ENCODE measurements at places on chromosomes 2 and 18. TPM values are rescaled to one million over a fixed set of nuclear protein-coding genes. Genes with fewer than 3 reads are reported as not detected.

GRCh38 chr2:193549661-193550060 is 1354.9 kb upstream of the TMEFF2 start:
- no peaks in the 10 kb centered on the region for H3K36me3 ChIP-seq
- no peaks in the 10 kb centered on the region for H3K4me1 ChIP-seq
- no peaks in the 10 kb centered on the region for H3K27me3 ChIP-seq
- DNase-seq: no peak
- no peak overlapping the region for H3K4me3 ChIP-seq

DNA sequence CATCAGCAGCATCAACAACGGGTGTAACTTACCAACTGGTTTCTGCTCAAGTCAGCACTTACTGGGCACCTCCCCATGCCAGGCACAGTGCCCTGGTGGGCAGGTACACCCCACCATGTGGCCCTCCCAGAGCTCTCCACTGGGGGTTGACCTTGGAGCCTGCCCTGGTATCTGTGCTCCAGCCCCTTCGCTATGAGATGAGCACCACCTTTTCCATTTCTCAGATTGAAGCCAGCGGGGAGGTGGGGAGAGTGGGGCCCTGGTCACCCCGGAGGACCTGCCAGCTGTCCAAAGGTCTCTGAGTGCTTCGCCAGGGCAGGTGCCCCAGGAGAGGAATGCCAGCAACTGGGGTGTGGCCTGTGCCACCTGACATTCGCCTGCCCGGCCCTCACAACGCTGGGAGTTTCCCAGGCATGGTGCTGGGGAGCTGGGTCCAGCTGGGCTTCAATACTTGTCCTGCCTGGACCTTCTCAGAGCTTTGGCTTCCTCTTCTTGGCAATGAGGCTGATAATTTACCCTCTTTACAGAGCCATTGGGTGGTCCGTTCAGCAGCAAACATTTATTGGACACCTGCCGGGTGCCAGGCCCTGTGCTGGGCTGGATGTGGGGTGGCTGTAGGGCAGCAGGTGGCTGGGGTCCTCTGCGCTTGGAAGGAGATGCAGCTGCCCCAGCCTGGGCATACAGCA is 5.9 kb upstream of the ZAP70 start:
- H3K36me3 ChIP-seq: no peaks in the 10 kb centered on the region
- H3K4me1 ChIP-seq: peaks cover 10% of the 10 kb centered on the region

DNA sequence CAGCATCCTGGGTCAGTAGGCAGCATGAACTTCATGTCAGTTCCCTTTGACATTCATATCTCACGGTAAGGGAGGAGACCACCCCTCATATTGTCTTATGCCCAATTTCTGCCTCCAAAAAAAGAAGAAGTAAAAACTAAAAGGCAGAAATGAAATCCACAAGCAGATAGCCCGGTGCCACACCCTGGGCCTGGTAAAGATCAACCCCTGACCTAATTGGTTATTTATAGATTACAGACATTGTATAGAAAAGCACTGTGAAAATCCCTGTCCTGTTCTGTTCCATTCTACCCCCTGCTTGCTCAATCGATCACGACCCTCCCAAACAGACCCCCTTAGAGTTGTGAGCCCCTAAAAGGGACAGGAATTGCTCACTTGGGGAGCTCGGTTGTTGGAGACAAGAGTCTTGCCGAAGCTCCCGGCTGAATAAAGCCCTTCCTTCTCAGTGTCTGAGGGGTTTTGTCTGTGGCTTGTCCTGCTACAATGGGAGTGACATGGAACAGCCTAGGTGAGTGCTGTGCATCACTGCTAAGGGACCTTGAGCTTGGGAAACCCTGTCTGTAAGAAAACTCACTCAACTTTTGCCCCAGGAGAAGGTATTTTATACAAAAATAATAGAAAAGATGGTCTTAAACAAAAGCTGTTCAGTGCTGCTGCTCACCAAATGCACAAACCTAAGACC is 11.1 kb downstream of the NDUFV2 start:
- DNase-seq: no peak
- no peak overlapping the region for H3K4me3 ChIP-seq
- no peaks in the 10 kb centered on the region for H3K27me3 ChIP-seq
- H3K27ac ChIP-seq: no peak overlapping the region
- H3K36me3 ChIP-seq: peaks cover 23% of the 10 kb centered on the region
- H3K4me1 ChIP-seq: peaks cover 73% of the 10 kb centered on the region

GRCh38 chr18:63591725-63592124 is 4.6 kb downstream of the SERPINB13 start:
- H3K4me1 ChIP-seq: no peaks in the 10 kb centered on the region
- H3K4me3 ChIP-seq: no peak overlapping the region
- H3K27me3 ChIP-seq: no peaks in the 10 kb centered on the region

- no peak overlapping the region for H3K27ac ChIP-seq
- no peaks in the 10 kb centered on the region for H3K4me1 ChIP-seq
- no peak for DNase-seq
- H3K4me3 ChIP-seq: no peak overlapping the region
- H3K36me3 ChIP-seq: no peaks in the 10 kb centered on the region
These were observed 122.3 kb downstream of the MBD2 start for GRCh38 chr18:54102123-54102522.

GRCh38 chr2:43083710-43084698 is 142.4 kb downstream of the ZFP36L2 start:
- H3K36me3 ChIP-seq: no peaks in the 10 kb centered on the region
- no peak overlapping the region for H3K27ac ChIP-seq
- DNase-seq: no peak
- H3K4me1 ChIP-seq: peaks cover 61% of the 10 kb centered on the region
- no peak overlapping the region for H3K4me3 ChIP-seq

GRCh38 chr2:33426666-33427231 is 49.7 kb upstream of the RASGRP3 start:
- H3K27ac ChIP-seq: no peak overlapping the region
- peak; percentile 23 for DNase-seq
- H3K4me1 ChIP-seq: no peaks in the 10 kb centered on the region
- H3K36me3 ChIP-seq: no peaks in the 10 kb centered on the region
- H3K4me3 ChIP-seq: no peak overlapping the region

DNA sequence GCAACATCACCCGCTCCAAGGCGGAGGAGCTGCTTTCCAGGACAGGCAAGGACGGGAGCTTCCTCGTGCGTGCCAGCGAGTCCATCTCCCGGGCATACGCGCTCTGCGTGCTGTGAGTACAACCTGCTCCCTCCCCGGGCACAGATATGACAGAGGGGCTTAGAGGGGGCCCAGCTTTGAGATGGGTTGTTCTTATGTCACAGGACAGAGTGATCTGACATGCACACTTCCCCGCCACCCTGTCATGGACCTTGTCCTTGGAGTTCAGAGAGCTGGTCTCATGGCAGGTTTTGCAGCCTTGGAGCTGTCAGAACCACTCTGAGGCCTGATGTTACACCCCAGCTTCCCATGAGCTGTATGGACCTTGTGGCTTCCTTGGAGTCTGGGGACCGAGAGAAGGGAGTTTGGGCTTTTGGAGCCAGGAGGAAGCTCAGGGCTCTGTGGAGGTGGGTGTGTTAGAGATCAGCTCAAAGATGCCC is 398 bp downstream of the INPP5D start:
- H3K27me3 ChIP-seq: no peaks in the 10 kb centered on the region
- H3K4me3 ChIP-seq: peak overlapping the region; percentile 87
- H3K4me1 ChIP-seq: peaks cover 67% of the 10 kb centered on the region
- no peaks in the 10 kb centered on the region for H3K36me3 ChIP-seq

DNA sequence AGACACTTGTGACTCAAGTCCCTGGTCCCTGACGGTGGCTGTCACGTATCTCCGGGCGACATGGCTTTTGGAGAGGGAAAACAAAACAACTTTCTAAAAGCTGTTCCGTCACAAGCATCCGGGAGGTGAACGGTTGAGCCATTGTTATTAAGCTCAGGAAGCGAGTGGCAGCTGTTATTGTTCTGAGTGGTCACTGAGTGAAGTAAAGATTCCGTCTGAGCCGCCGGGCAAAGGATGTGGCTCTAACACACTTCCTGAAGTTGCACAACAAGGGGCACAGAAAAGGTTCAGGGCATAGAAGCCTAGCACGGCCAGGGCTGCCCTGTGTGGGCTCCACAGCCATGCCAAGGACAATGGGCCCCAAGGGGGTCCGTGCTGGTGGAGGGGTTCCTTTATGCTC is 24.3 kb downstream of the INPP5D start:
- DNase-seq: no peak
- H3K4me1 ChIP-seq: peaks cover 45% of the 10 kb centered on the region
- no peaks in the 10 kb centered on the region for H3K27me3 ChIP-seq
- H3K27ac ChIP-seq: peak overlapping the region; percentile 81
- peaks cover 18% of the 10 kb centered on the region for H3K36me3 ChIP-seq

LCT gene
- not detected for total RNA-seq

RPRM gene
- total RNA-seq: not detected

OSBPL6 gene
- total RNA-seq: 0.10 TPM

UGT1A6 gene
- not detected for total RNA-seq
